Activated CD4-positive, alpha-beta T cell treated with anti-CD3 and anti-CD28 coated beads, Interleukin-2, amount 50 U/mL, for 16 hours (primary cell): ENCODE measurements at places on chromosomes 3 and 15.

DNA sequence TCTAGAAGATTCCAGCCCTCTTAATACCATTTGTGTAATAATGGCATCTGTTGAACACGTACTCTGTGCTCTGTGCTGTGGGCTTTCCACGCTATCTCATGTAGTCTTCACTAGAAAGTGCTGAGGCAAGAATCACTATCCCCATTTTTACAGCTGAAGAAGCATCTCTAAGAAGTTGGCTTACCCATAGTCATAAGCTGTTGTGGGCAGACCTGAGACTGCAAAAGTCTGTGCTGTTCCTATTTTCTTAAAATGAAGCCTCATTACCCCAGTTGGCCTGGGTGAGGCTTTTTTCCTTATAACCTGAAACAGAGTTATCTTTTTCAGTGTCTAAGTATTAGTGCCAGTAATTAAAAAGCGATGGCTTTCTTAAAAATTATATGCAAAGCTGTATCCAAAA, 58.5 kb downstream of the ERC2 start:
- DNase-seq = no peak

DNA sequence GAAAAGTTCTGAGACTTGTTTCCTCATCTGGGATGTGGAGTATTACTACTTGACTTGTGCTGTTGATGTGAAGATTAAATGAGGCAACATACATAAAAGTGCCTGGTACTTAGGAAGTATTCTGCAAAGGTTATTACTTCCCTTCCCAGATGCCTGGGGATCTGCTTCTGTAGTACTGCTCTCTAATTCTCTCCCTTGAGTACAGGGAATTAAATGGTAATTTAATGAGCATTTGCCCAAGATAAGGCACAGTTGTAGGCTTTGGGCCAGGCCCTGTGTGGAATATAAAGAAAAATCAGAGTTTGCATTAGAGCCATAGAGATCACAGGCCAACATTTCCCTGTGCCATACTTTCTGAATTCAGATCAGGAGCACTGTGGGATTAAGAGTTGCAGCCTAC, 84.4 kb downstream of the LARS2 start:
- no peak for DNase-seq

- DNase-seq = no peak
Observed at GRCh38 chr15:45873781-45874180, 239.0 kb downstream of the SQOR start.

- DNase-seq = no peak
Observed at GRCh38 chr3:4938281-4938982, 40.8 kb upstream of the BHLHE40 start.

- DNase-seq = no peak
Observed at GRCh38 chr15:76439542-76439941, 103.0 kb downstream of the ISL2 start.

- DNase-seq = no peak
Observed at GRCh38 chr3:123388042-123388441, 60.8 kb downstream of the ADCY5 start.

GRCh38 chr3:152646004-152646403, 188.9 kb upstream of the P2RY1 start:
- DNase-seq = no peak

- no peak for DNase-seq
Observed at GRCh38 chr3:98906230-98906629, 4.7 kb upstream of the DCBLD2 start.
